ENCODE measurements at places on chromosomes 2 and 18.

- no peak for DNase-seq
These were observed 96.9 kb upstream of the GLS start for GRCh38 chr2:190783513-190784263.

DNA sequence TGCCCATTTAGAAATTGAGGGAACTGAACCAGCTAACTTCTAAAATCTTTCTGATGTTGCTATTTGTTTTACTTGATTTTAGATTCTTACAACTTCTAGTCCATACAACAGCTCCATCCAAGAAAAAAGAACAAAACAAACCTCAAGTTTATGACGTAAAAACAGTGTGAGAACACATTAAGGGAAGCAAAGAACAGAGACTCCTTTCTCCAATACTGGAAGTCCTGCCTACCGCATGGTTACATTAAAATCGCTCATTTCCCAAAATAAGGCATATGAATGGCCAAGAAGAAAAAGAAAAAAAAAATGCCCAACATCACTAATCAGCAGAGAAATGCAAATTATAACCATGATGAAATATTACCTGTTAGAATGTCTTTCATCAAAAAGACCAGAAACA is 110.0 kb downstream of the TRIB2 start:
- no peak for DNase-seq

- no peak for DNase-seq
These were observed 162.1 kb downstream of the ZEB2 start for GRCh38 chr2:144357623-144358373.

GRCh38 chr2:230542751-230543150 is 126.8 kb downstream of the SP100 start:
- DNase-seq, result no peak

- no peak for DNase-seq
These were observed 23.3 kb downstream of the TTC32 start for GRCh38 chr2:19878268-19879046.

- DNase-seq, result no peak
These were observed 9.5 kb downstream of the NFATC1 start for GRCh38 chr18:79405019-79405780.

DNA sequence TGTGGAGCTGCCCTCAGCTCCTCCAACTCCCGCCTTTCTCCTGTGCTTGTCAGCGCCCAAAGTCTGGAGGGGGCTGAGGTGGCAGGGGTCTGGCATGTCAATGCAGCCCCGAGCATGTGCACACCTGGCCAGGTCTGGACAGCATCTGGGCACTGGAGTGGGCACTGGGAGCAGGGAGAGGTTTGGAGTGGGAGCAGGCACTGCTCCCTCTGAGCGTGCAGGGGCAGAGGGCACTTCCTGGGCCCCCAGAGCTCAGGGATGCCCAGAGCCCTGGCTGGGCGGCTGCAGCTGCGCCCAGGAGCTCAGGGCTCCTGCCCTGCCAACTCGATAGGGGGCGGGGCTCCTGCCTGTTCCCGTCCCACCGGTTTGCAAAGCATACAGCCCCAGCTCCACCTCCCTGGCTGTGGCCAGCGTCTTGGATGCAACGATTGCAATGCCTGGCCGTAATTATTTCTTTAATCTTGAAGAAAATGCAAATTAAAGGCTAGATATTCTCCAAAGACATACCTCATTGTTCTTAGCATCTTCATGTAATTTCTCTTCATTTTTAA is 57.4 kb upstream of the LDAH start:
- no peak for DNase-seq

DNA sequence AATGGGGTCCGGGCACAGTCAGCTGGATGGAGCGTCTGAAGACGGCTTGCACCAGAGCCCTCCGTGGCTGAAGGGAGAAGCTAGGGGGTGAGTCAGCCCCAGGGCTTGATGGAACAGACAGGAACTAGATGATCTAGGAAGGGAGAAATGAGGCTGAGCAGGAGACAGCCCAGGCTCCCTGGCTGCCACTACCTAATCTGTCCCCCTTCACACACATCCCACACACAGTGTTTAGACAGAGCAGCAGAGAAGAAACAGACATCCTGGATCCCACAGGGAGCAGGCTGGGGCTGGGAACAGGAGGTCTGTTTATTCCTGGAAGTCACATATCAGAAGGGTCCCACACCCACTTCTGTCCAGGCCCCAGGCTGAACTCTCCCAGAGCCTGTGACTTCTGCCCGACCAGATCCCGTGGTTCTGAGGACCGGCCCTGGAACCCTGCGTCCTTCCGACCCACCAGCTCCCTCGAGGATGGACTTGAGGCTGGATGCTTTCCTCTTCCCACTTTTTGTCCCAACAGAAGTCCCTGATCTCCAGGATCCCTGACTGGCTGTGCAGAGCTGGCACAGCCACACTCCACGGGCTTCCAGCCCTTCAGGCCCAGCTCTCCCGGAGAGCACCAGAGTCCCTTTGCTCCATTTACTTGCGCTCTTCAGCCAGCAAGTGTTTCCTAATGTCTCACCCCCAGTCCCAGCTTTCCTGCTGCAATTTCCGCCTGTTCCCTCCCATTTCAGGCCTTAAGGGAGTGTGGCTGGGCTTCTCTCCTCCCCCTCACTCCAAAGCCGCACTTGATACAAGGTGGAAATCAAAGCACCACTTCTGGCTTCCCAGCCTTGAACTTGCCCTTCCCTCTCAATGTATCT is 1.5 kb upstream of the GPBAR1 start:
- no peak for DNase-seq

- DNase-seq, result no peak
These were observed 97.4 kb downstream of the ADAM23 start for GRCh38 chr2:206540757-206541156.

- no peak for DNase-seq
These were observed 21.6 kb upstream of the PDIA6 start for GRCh38 chr2:10834068-10834655.

- no peak for DNase-seq
These were observed 78.7 kb upstream of the YPEL5 start for GRCh38 chr2:30068067-30068466.

DNA sequence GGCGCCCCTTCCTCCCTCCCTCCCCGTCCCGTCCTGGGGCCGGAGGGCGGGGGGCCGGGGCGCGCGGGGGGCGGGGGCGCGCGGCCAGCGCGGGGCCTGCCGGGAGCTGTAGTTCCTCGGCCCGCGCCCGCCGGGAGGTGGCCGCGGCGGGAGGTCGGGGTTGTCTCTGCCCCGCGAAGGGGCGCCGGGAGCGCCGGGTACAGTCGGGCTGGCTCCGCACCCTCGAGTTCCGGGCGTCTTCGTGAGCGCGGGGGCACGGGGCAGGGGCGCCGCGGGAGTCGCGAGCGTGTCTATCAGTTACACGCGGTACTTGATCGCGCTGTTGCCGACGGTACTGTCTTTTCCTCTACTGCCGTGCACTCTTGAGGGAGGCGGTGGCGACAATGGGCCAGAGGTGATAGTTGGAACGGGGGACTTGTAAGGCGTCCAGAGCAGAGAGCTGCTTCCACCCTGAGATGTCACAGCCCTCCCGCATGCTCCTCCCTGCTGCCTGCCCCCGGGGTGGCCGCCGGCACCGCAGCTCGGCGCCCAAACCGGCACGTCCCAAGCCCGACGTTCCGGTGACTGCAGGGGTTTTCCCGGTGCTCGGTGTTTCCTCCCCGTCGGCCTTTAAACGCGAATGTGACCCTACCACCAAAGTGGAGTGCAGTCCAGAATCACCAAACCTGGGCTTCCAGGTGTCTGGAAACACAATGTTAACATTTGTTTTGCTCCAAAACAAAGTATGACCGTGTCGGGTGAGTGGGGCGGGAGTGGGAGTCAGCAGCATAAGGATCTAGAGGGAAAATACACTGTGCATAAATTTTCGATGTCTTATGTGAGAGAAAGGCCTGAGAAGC is at the start of gene PRKD3:
PRKD3 (minus strand) TSS at position 48 of the 839 bp plus-strand sequence. CDS start 8,309 bp downstream, outside the sequence.
- DNase-seq, result peak; percentile 29

DNA sequence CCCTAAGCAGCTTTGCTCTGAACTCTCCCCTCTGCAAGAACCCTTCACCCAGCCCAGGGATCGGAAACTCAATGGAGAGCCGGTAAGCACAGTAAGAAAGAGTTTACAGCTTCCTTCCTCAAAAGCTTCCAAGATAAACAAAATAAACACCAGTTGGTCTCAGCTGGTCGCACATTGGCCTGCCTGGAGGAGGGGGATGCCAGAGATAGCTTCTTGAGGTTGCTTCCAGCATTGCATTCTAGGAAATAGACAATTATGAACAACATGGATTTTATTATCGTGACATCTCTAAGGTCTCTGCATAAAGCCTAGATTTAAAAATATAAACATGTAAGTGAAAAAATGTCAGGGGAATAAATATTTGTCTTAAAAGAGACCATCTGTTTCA is 141.5 kb upstream of the PKDCC start:
- no peak for DNase-seq

DNA sequence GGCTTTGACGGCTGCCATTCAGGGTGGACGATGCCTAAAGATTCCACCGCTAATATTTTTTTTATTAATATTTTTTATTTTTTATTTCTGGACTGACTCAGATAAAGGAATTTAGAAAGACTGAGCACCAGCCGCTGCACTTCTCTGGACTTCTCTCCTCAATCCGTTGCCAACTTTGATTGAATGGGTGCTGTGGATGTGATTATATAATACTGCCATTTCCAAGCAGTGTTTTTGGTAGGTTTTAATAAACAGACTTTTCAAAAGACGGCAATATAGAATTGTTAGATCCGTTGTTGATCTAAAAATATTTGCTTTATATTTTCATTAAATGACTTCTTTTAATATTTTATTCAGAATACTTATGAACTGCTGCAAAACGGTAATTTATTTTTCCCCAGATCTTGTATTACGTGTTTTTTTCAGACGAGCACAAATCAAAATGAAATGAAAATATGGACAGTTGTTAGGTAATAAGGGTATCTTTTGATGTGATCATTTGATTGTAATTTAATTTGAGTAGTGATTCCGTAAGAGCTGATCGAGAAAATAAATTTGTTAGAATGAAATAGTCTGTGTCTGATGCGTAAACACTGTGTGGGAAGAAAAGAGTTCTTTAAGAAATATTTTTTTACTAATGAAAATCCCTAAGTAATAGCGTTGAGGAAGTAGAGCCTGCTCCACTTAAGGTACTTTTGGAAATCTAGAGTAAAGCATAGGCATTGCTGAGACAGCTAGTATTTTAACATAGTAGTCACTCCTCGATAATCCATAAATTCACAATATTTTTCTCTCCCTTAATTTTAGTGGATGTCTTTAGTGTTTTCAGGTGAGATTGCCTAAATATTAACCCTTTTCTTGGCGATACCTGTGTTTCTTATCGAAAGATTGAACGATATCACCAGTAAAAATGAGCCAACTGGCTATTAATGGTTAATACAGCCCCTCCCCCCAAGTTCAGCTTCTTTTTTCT is 4.4 kb downstream of the POU3F3 start:
- no peak for DNase-seq

- peak; percentile 12 for DNase-seq
These were observed 852 bp downstream of the POLI start for GRCh38 chr18:54269893-54270844.

GRCh38 chr18:57863706-57864105 is 60.6 kb upstream of the ATP8B1 start:
- DNase-seq, result no peak

GRCh38 chr2:101442042-101442666 is 32.8 kb downstream of the RFX8 start:
- no peak for DNase-seq

GRCh38 chr2:134782107-134782506 is 56.3 kb upstream of the ACMSD start:
- no peak for DNase-seq

- no peak for DNase-seq
These were observed 157.5 kb downstream of the LAMA1 start for GRCh38 chr18:6960124-6960523.

GRCh38 chr2:1698188-1698945 is 45.9 kb downstream of the PXDN start:
- DNase-seq, result no peak

GRCh38 chr18:905307-905947 is 756 bp downstream of the ADCYAP1 start:
- DNase-seq, result no peak

DNA sequence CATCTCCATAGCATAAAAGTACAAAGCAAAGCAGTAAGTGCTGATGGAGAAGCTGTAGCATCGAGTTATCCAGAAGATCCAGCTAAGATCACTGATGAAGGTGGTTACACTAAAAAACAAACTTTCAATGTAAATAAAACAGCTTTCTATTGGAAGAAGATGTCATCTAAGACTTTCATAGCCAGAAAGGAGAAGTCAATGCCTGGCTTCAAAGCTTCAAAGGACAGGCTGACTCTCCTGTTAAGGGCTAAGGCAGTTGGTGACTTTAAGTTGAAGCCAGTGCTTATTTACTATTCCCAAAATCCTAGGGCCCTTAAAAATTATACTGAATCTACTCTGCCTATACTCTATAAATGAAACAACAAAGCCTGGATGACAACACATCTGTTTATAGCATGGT is 44.0 kb downstream of the METTL8 start:
- DNase-seq, result no peak

GRCh38 chr2:171150694-171151285 is 9.9 kb downstream of the TLK1 start:
- DNase-seq, result no peak

GRCh38 chr2:180017784-180018183 is 10.7 kb upstream of the CWC22 start:
- DNase-seq, result no peak

- no peak for DNase-seq
These were observed 6.2 kb downstream of the KCNJ13 start for GRCh38 chr2:232770207-232770606.

GRCh38 chr2:2101924-2102323 is 229.2 kb downstream of the MYT1L start:
- DNase-seq, result no peak

DNA sequence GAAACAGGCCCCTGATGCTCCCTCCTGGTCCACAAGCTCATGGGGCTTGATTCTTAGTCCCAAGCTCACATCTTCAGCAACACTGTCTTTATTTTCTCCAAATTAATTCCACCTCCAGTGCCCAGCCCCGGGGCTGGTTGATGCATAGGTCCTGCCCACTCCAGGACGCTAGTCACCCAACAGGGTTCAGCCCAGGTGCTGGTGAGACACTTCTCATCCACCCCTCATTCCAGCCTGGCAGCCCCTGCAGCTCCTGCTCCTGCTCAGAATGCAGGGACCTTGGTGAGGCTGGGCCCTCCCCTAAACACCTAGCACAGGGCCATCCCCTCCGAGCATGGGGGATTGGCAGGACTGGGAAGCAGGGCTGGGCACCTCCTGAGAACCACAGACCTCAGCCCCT is 25.7 kb downstream of the STEAP3 start:
- no peak for DNase-seq

- peak; percentile 26 for DNase-seq
These were observed 67.4 kb downstream of the STEAP3 start for GRCh38 chr2:119290859-119291587.

- no peak for DNase-seq
These were observed 360.9 kb downstream of the PLCL1 start for GRCh38 chr2:198165289-198165688.

- no peak for DNase-seq
These were observed 108.2 kb downstream of the GAREM1 start for GRCh38 chr18:32362484-32362883.

DNA sequence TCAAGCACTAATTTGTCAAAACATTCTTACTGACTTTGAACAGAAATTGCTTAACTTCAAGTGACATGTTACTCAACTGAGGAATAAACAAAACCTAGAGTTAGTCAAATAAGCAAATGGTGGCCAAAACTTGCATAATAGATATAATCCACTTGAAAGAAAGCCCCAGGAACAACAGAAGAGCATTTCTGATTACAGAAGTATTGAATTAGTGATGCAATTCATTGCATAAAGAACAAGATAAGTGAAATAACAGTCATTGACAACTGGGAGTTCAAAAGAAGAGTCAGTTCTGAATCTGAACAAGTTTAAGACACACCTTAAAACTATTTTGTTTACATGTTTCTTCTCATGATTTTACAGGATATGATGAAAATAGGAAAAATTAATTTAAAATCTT is 30.8 kb downstream of the COBLL1 start:
- no peak for DNase-seq

All from stimulated activated CD8-positive, alpha-beta memory T cell treated with anti-CD3 and anti-CD28 coated beads, Interleukin-15, amount 100 ng/mL, for 24 hours (primary cell).